ENCODE measurements at places on chromosomes 13 and 19.

- peak; percentile 21 for DNase-seq
These were observed 12.5 kb downstream of the PBX4 start for GRCh38 chr19:19606021-19606420.

DNA sequence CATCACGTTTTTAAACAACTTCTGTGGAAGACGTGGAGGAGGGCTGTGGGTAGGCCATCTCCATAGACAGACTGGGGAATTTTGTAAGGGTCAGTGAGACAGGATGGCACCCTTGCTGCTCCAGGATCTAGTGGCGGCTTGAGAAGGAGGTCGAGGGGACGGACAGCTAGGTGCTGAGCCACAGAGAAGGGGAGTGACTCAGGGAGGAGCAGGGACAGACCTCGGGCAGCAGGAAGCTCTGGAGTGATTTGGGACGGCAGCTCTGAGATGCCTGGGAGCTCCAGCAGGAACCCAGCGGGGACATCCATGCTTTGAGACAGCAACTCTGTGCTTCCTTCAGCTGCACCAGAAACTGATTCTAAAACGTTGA is 169.1 kb upstream of the SOX1 start:
- DNase-seq, result no peak

DNA sequence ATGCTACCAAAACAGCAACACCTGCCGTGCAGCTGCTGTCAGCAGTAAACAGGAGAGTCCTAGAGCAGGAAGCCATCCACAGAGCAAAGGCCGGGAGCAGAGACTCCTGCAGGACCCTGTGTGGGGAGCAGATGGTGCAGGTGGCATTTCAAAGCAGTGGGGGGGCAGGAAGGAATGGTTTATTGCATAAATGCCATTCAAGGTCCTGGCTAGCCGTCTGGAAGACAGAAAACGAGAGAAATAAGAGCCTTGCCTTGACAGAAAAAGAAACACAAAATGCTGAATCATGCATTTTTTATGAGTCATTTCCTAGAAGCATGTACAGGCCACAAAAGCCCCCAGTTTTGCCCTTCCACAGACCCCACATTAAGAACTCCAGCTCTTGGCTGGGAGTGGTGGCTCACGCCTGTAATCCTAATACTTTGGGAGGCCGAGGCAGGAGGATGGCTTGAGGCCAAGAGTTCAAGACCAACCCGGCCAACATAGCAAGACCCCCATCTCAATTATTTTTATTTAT is 5.4 kb downstream of the RSPH6A start:
- no peak for DNase-seq

DNA sequence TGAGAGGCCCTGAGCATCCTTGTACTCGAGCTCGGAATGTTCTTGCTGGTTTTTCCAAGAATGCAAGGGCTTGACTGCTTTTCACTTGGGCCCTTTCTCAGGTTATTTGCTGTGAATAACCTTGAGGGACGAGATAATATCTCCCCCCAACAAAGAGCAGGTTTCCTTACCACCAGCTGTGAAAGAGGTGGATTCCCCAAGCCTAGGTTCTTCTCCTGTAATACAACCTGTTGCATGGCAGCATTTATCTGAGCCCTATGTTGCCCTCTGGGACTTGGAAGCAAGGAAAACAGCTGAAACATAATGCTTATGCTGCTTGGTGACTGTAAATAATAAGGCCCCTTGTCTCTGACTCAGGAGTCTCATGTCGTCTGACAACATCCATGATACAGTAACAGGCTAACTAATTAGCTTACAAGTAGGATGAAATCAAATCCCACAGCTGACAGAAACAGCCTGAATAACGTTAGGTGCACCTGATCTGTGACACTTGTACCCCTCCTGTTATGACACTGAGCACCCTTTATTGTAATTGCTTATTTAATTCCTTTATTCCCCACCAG is 43.6 kb upstream of the RCBTB2 start:
- DNase-seq, result peak; percentile 0

- no peak for DNase-seq
These were observed 11.1 kb downstream of the ZC3H4 start for GRCh38 chr19:47102346-47103060.

DNA sequence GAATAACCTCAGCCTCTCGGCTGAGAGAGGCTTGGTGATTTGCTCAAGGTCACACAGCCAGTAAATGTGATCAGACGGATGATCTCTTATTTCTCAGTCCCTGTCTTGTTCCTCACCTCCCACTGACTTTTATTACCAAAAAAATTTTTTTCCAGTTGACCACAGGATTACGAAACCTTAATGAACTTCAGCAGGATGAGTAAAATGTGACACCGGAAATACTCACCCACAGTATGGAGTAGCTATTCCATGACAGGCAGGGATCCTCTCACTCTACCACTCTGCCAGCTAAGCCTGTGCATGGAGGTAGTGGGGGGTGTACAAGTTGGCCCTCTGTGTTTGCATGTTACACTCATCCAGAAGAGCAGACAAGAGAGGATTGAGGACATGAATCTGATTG is 916.4 kb downstream of the UQCRFS1 start:
- DNase-seq, result no peak

DNA sequence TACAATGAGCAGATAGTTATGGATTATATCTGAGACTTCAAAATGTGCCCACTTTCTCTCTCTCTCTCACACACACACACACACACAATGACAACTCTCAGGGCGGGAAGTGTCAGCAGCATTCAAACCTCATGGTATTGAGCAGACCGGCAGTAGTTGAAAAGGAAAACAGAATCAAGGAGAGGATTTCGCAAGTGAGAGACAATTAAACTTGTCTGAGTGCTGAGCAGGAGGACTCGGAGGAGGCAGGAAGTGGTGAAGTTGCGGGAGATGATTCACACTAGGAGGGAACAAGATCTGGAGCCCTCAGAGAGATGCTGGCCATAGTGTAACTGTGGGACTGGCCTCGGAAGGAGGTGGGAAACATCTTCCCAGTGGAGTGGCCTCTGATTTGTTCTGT is 353.1 kb downstream of the EFNB2 start:
- no peak for DNase-seq

DNA sequence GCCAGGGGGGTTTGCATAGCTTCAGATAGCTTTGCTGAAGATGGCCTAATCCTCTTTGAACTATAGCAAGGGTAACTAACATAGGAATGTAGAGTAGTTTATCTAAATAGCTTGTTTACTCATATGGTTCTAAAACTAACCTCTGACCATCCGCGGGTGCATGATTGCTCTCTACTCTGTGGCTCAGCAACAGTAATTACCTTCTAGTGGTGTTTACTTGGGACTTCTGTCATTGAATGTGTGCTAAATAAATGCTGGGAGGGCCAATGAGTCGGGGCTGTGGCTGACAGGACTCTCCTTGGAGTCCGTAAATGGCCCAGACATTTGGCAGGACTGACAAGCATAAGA is 1461.9 kb downstream of the UQCRFS1 start:
- DNase-seq, result no peak

DNA sequence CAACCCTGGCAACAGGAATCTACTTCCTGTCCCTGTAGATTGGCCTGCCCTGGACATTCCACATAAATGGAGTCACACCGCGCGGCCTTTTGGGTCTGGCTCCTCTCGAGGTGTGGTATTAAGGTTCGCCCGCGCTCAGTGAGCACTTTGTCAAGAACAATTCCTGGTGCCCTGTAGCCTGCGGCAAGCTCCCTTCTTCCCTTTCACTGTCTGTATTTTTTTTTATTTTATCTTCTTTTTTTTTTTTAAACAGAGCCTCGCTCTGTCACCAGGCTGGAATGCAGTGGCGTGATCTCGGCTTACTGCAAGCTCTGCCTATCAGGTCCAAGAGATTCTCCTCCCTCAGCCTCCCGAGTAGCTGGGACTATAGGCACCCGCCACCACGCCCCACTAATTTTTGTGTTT is 28.3 kb downstream of the PEX11G start:
- no peak for DNase-seq

GRCh38 chr13:19587635-19588300 is 26.4 kb upstream of the TPTE2 start:
- DNase-seq, result no peak

GRCh38 chr19:4473763-4474513 is 1.8 kb downstream of the HDGFL2 start:
- DNase-seq, result no peak

DNA sequence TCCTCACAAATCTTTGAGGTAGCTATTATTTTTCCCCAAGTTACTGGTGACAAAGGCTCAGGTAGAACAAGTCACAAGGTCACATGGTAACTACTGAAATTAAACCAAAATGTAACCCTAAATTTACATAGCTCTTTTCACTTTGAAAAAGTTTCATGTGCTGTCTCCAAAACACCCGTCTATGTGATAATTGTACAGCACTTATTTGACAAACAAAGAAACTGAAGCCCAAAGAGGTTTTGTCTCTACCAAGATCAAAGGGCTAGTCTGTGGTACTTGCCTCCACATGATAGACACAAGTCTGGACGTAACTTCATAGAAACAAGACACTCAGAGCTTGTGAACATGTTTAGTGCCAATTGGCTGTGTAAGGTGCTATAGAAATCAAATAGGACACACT is 108.3 kb downstream of the SACS start:
- DNase-seq, result no peak

- no peak for DNase-seq
These were observed 297.8 kb downstream of the SHISA2 start for GRCh38 chr13:25753976-25754375.

- no peak for DNase-seq
These were observed 66.7 kb downstream of the ATP11A start for GRCh38 chr13:112756511-112756966.

- DNase-seq, result no peak
These were observed 688 bp downstream of the ZNF225 start for GRCh38 chr19:44113784-44114390.

DNA sequence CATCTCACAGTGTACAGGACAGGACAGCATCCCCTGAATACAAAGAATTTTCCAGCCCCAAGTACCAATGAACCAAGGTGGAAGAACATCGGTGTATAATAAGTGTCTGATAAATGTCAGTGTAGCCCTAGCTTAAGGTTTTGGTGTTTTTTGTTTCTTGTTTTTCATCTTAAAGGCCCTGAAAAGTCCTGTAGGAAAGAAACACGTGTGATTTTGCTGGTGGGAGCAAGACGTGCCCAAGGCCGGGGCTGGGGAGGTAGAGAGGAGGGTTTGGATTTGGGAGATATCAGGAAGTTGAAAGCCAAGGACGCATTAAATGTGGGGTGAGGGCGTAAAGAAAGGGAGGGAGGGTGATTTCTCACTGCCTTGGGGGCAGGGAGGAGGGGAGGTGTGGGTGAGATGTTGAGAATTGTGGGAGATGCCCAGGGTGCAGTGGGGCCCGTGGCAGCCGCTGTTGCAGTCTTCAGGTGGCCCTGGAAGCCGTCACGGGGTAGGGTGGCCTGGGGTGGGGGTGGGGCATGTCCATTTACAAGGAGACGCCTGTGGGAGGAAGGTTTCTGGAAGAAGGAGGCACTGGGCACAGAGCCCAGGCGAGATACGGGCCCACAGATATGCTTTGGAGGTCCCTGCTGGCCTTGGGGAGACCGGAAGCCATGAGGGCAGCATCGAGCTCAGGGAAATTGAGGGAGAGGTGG is 6.7 kb downstream of the CAMSAP3 start:
- DNase-seq, result no peak

DNA sequence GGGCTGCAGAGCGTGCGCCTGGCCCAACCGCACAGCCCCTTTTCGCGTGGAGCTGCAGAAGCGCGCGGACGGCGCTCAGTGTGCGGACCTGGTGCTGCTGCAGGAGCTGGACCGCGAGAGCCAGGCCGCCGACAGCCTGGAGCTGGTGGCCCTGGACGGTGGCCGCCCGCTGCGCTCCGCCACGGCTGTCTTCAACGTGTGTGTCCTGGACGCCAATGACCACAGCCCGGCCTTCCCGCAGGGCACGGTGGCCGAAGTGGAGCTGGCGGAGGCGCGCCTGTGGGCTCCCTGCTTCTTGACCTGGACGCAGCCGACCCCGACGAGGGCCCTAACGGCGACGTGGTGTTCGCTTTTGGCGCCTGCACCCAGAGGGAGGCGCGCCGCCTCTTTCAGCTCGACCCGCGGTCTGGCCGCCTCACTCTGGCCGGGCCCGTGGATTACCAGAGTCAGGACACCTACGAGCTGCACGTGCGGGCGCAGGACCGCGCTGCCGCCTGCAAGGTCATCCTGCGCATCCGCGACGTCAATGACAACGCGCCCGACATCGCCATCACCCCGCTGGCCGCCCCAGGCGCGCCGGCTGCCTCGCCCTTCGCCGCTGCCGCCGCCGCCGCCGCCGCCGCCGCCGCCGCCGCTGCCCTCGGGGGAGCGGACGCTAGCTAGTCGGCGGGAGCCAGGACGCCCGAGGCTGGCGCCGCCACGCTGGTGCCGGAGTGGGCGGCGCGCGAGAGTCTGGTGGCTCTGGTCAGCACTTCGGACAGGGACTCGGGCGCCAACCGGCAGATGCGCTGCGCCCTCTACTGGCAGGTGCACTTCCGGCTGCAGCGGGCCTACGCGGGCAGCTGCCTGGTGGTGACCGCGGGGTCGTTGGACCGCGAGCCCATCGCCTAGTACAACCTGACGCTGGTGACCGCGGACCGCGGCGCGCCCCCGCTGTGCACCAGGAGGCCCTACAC is 172.2 kb downstream of the OLFM4 start:
- no peak for DNase-seq

DNA sequence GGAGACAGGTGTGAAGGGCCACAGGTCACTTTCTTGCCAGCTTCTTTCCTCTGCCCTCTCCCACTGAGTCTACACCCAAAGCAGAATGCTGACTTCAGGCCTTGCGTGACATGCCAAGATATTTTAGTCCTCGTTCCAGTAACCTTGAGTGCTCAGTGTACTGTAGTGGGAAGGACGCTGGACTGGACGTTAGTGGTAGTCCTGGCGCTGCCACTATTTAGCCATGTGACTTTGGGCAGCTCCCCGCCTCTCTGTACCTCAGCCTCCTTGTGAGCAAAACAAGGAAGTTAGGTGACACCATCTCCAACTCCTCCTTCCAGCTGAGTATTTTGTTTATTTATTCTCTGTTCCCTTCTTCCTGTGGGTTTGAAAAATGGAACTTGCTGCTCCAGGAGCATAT is 86.1 kb downstream of the FRY start:
- no peak for DNase-seq

DNA sequence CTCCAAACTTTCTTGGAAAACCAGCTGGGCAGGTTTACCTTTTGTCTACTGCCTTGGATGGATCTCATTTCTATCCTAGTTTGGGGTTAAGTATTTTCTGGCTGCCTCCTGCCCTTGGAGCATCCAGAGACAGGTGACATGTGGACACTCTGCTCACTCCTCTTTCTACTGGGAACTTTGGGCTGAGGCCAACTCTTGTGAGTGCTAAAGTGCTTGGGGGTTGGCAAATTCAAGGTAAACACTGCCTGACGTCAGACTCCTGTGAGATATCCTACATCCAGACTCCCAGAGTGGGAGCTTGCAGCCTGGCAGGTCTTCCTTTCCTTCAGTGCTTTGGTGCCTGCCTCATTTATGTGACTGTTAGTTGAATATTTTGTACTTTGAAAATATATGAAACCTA is 388.1 kb downstream of the KCNRG start:
- no peak for DNase-seq

GRCh38 chr19:53010494-53010893 is 3.2 kb upstream of the ERVV-1 start:
- no peak for DNase-seq

- DNase-seq, result no peak
These were observed 106.1 kb downstream of the ZIC5 start for GRCh38 chr13:99865420-99865930.

DNA sequence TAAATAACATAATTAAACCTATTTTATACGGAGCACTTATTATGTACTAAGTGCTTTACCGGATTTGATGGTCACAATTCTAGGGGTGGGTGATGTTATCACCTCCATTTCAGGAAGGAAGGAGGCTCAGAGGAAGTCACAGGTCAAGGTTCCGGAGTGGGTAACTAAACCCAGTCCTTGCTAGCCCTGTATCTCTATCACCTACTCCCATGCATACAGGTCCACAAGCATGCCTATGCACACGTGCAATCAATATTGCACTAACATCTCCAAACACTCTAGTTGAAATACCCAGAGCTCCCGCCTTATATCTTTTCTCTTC is 17.8 kb upstream of the FOSB start:
- DNase-seq, result no peak

Measured in NCI-H1436 (cell line).